Dermis blood vessel endothelial cell (primary cell): ENCODE measurements at places on chromosomes 4 and X. TPM values are rescaled to one million over a fixed set of nuclear protein-coding genes. Genes with fewer than 3 reads are reported as not detected.

The C4orf33 gene
- 7.0 and 7.7 TPM in 2 replicates for total RNA-seq

The ANTXR2 gene
- 36.2 and 36.7 TPM in 2 replicates for total RNA-seq

The GBA3 gene
- total RNA-seq: not detected in 2 replicates

The PRR32 gene
- total RNA-seq: not detected in 2 replicates

The VCX gene
- not detected in 2 replicates for total RNA-seq

The TASL gene
- total RNA-seq: not detected in 2 replicates

The ADH7 gene
- not detected in 2 replicates for total RNA-seq

The FAT1 gene
- total RNA-seq: 2.8 and 16.0 TPM in 2 replicates

The SPANXD gene
- total RNA-seq: not detected in 2 replicates

The DNAAF6 gene
- total RNA-seq: not detected in 2 replicates

The LUZP4 gene
- not detected in 2 replicates for total RNA-seq

The RAB41 gene
- not detected in 2 replicates for total RNA-seq

The CYLC1 gene
- not detected in 2 replicates for total RNA-seq

The SYN1 gene
- 0.05 TPM in 1 of 2 replicates, not detected in the other for total RNA-seq

The MAOA gene
- total RNA-seq: 149 and 161 TPM in 2 replicates

The UGT2B15 gene
- total RNA-seq: not detected in 2 replicates

The FAM47E gene
- 0.14 and 0.17 TPM in 2 replicates for total RNA-seq

The CDKL2 gene
- total RNA-seq: 0.14 and 0.34 TPM in 2 replicates

The TMEM35A gene
- 0.85 and 1.7 TPM in 2 replicates for total RNA-seq

The AVPR2 gene
- 4.7 and 6.3 TPM in 2 replicates for total RNA-seq

The FMR1 gene
- 31.1 and 33.5 TPM in 2 replicates for total RNA-seq

The UGT2A2 gene
- total RNA-seq: not detected in 2 replicates

The TADA2B gene
- total RNA-seq: 10.4 and 13.3 TPM in 2 replicates

The FGF2 gene
- total RNA-seq: 31.8 and 41.6 TPM in 2 replicates

The CXCL13 gene
- 0.34 TPM in 1 of 2 replicates, not detected in the other for total RNA-seq
